ENCODE measurements at places on chromosomes 7 and 10.

DNA sequence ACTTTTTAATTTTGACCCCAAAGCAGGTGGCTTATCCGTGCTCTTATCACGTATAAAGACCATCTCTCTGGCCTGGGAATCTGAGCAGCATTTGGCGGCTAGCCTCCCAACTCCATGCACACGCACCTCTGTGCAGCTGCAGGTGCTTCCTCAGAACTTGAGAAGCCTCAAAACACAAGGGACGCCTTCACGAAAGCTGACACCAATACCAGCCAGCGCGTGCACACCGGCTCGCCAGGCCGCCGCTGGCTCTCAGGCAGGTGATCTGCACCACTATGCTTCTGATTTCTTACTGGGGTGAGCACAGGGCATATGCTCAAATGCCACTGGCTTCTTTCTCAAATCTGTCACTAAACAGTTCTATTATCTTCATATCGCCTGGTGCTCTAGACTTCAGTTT is 145.0 kb downstream of the PARD3 start:
- DNase-seq = no peak

GRCh38 chr10:76492026-76492425 is 1060.6 kb downstream of the LRMDA start:
- no peak for DNase-seq

DNA sequence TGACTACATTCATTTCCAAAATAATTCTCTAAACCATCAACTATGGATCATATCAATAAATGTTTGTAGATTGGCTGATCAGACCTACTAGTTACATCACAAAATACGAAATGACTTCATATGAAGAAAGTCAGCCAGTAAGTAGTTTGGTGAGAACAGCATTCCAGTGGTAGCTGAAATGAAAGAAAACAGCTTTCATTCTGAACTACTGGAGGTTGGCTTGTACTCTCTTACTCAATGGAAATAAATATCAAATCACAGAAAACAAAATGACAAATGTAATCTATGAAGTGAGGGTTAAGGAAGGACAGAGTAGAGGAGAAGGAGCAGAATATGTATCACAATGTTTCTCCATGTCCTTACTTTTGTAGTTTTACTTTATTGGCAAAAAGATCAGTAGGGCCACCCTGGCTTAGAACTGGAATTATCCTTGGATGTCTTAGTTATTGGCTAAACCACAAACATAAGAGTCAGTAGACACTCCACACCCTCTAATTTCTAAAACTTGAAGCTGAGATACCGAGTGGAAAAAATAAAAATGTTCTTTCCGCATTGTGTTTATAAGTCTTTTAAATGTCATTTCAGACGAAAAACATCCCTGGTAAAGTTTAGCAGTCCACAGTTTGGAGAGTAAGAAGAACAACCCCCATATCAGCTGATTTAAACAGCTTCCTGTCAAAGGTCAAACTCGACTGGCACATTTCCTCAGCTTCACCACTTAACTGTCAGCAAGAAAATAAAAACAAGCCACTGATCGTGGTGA is 74.0 kb upstream of the DGKI start:
- DNase-seq = no peak

DNA sequence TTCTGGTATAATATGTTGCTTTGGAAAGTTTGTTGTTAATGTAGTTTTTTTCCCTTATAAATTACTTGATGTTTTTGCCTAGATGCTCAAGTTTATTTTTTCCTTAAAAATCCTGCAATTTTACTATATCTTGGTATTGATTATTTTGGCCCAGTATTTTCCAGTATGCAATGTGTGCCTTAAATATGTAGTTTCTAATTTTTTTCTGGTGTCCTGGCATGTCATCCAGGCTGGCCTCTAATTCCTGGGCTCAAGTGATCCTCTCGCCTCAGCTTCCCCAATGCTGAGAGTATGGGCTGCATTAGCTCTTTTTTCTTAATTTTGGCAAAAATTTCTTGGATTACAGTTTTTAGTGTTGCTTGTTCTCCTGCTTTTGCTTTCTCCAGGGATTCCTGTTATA is 57.6 kb downstream of the BMPR1A start:
- DNase-seq = no peak

DNA sequence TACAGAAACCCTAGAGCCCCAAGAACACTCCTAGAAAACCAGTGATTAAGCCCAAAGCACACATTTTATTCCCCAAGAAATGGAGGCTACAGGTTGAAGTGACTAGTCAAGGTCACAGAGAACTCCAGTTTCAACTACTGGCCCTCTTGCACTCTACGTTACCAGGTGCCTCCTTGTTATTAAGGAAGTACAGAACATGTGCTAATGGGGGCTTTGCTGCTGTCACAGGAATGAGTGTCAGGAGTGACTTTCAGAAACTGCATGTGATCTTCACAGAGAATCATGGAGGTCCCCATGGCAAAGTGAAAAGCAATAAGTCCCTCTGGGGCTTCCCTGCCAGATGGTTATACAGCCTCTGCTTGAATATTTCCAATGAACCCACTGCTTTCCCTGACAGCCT is 19.3 kb downstream of the JAZF1 start:
- DNase-seq = no peak

- no peak for DNase-seq
Measured at GRCh38 chr10:61211468-61211867, 241.7 kb downstream of the TMEM26 start.

- no peak for DNase-seq
Measured at GRCh38 chr10:21427804-21428481, 97.5 kb downstream of the SKIDA1 start.

All from stimulated activated CD4-positive, alpha-beta T cell treated with anti-CD3 and anti-CD28 coated beads, TNF-alpha, amount 100 ng/mL, for 24 hours (primary cell).